ENCODE measurements at places on chromosomes 1 and 21. TPM values are rescaled to one million over a fixed set of nuclear protein-coding genes. Genes with fewer than 3 reads are reported as not detected.

DNA sequence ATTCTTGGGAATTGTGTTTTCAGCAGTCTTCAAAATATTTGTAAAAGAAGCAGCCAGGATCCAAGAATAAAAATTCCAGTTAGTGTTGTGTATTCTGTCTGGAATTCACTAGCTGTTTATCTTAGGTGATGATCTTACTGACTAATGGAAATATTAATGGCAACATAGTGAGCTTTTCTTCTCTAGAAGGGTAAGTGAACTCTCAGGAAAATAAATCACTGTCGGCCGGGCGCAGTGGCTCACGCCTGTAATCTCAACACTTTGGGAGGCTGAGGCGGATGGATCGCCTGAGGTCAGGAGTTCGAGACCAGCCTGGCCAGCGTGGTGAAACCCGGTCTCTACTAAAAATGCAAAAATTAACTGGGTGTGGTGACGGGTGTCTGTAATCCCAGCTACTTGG lies 87.4 kb upstream of the KIF1B start:
- no peak for DNase-seq

The HENMT1 gene
- total RNA-seq = 4.6 TPM

DNA sequence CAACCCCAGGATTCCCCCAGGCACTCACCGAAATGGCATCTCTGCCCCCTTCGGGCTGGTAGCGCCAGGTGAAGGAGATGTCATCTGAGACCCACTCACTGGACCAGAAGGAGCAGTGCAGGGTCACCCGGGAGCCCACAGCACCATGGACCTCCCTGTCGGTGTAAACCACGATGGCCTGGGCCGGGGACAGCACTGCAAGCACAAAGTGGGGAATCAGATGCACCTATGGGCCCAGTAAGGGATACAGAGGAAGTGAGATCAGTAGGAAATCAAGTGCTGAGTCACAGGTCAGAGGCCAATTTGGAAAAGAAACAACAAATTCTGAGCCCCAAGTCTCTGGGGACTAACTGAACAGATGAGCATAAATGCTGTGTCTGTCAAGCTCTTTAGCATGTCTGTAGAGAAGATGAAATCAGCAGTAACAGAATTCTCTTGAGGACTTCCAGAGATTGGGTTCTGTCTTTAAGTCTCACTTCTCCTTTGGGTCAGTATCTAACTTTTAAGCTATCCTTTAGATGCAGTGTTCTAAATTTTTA lies 2.5 kb downstream of the MPZ start:
- DNase-seq = no peak

DNA sequence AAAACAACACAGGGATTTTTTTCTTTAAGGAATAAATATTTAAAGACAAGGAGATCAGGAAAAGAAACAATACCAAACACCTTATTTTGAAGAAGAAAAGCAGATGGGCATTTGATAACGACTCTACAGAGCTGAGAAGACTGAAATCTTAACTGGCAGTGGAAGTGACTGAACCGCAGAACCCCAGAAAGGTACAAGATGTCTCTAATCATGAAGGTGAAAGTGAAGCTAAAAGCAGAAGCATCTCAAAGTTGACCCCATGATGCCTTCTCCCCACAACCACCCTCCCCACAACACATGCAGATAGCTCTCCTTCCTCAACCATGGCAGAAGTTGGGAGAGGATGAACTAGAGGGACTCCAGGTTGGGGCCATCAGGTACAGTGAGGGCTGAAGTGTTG lies 129.6 kb downstream of the ZNF648 start:
- no peak for DNase-seq

The MTARC2 gene
- total RNA-seq = 12.5 TPM

The ZSCAN20 gene
- total RNA-seq = 3.7 TPM

GRCh38 chr1:232991238-232991637 lies 40.8 kb downstream of the NTPCR start:
- DNase-seq = no peak

- DNase-seq = no peak
Observed at GRCh38 chr1:55958498-55958897, 620.9 kb downstream of the PLPP3 start.

The AMY2A gene
- total RNA-seq = 0.55 TPM

DNA sequence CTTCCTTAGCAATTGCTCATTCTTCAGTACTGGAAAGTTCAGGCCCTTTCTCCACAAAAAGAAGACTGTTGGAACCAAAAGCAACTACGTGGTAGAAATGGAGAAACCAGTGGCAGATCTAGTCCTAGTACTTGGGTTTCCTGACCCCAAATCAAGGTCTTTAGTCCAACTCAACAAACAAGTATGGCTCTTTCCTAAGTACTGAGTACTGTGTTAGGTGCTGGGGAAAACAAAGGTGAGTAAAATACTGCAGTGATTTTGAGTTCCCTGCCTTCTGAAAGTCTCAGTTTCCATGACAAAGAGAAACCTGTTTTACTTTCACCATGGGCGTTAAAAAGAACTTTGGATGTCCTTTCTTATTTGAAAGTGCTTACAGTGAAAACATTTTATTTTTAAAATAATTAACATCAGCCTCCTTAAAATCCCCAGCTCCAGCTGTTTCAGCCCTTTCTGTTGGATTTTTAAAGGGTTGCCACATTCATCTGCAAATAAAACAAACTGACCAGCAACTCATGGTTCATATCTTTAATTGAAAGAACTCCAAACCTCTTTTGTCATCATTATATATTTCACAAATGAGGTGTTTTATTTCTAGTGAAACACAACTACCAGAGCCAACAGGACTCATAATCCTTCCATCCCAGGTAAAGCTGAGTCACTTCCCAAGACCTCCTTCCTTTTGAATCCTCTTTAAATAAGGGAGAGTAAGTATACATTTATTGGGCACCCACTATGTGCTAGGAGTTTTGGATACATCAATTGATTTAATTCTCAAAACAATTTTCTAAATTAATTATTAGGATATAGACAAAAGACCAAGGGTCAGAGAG lies 35.4 kb downstream of the PLPP3 start:
- no peak for DNase-seq

- DNase-seq = no peak
Observed at GRCh38 chr1:8004803-8005573, 21.1 kb downstream of the ERRFI1 start.

The GCSAML gene
- total RNA-seq = not detected

Measured in WTC11 (cell line).